WERI-Rb-1 (cell line): ENCODE measurements at places on chromosomes 7 and 10.
A peak's percentile ranks its signal among the peaks of the same experiment; 100 is the strongest.

DNA sequence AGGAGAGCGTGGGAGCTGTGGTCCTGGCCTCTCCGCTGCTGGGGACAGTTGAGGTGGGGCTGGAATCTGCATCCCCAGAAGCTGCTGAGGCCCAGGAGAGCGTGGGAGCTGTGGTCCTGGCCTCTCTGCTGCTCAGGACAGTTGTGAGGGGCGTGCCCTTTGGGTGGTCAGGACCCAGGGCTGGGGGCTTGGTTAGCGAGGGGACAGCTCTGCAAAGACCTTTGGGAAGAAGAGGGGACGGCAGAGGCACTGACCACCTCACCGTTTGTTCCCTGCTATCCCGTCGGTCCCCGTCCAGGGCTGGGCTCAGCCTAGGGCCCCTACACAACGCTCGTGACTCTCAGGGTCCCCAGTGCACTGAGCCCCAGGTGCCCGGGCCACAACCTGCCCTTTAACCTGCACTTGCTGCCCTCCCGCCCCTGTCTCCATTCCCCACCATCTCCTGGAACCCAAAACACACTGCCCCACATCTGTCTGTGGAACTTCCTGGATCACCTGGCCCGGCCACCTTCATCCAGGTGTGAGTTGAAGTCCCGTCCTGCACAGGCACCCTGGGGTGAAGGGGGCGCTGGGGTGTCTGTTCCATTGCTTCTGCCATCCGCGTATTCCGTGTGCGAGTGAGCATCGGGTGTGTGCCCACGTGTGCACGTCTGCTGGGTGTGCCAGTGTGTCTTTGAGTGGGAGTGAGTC lies 14.1 kb downstream of the FOXL3 start:
- no peak for DNase-seq

DNA sequence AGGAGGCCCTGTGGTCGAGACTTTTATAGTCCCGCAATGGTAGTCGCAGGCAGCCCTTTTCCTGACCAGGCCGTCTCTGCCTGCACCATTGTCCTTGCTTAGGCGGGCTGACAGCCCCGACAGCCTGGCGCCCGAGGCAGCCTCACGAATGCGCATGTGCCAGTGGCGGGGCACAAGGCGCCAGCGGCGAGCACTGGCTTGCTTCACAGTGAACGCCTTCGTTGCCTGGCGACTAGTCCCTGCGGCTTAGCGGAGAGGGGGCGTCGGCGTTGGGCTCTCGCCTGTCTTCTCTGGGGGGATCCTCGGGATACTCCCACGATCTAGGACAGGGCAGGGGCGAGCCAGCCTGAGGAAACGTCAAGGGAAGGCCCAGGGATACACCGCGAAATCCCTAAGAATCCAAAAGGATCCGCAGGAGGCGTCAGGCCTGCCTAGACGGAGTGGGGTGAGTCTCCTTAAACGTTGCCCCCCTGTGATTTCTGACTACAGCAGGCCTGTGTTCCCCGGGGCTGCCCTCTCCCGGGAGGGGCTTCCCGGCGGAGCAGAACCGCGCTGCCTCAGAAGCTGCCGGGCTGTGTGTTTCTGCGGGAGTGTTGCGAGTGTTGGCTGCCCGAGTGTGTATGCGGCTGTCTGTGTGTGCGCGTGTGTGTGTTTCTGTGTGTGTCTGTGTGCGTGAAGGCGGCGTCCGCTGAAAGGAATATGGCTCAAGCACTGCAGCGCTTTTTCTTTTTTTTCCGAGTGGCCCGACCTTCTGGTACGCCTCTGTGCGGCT lies 20.5 kb upstream of the ZNF273 start:
- DNase-seq = no peak

GRCh38 chr10:69649786-69650550 lies 19.9 kb downstream of the FAM241B start:
- DNase-seq = no peak

DNA sequence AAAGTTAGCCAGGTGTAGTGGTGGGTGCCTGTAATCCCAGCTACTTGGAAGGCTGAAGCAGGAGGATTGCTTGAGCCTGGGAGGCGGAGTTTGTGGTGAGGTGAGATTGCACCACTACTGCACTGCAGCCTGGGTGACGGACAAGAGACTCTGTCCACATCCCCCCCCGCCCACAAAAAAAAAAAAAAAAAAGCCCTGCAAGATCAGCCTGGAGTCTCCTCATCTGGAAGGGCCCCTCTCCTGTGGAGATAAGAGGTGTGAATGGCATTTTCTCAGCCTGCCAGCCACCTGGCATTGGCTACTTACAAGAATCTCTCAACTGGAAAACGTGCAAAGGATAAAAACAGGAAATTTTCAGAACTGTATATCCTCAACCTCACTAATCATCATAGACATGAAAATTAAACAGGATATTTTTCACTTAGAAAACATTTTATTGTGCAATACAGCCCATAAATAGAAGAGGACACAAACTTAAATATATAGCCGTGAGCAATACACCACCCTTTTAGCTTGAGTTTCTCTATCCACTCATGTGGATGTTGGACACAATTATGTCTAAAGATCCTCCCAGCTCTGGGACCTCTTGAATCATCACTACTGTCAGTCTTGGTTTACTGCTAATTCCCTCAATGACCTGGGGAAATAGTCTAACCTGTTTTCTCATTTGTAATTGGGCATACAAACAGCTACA lies 11.3 kb upstream of the TSPAN15 start:
- DNase-seq = peak; percentile 71

GRCh38 chr10:79065091-79065551 lies 3.6 kb upstream of the ZMIZ1 start:
- DNase-seq = no peak

DNA sequence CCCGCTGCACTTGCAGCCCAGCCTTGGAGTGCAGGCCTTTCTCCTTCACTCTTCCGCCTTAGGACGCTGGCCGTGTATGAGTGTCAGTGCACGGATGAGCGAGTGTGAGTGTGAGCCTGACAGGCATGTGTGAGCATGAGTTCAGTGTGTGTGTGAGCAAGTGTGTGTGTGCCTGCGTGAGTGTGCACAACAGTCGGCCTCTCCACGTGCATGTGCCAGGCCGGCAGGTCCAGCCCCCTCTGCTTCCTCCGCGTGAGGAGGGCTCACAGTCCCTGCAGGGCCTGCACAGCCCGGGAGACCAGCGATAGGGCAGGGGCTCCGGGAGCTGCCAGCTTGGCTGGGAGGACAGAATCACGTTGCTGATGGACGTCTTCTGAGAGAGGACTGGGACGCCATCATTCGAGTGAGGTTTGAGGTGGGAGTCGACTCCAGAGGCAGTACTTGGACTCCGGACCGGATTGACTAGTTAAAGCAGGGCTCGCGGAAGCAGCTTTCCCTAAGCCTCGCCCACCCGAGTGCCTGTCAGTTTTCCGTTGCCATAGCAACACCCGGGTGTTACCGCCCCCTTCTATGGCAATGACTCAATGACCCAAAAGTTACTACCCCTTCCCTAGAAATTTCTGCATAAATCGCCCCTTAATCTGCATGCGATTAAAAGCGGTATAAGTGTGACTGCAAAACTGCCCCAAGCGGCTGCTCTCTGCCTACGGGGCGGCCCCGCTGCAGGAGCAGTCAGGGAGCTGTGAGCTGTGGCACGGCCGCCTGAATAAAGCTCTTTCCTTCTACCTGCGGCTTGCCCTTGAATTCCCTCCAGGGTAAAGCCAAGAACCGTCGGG lies 19.6 kb upstream of the CFAP46 start:
- peak; percentile 85 for DNase-seq

DNA sequence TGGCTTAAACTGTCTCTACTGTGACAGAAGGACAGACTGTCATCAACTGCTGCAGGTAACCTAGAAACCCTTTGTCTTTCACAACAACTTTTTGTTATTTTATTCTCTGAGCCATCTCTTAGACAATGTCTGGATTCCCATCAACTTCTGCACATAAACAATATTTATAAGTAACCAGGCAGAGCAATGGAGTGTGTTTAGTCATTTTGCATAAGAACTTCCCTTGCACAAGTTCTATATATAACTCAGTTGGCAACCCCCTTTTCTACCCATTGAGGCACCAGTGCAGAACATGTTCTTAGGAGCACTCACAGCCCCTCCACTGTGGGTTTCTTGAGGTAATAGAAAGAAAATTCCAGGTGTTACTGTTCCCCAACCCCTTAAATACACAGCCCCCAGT lies 65.0 kb upstream of the IL6 start:
- no peak for DNase-seq

- no peak for DNase-seq
Measured at GRCh38 chr10:131656431-131656841, 244.4 kb upstream of the PPP2R2D start.

DNA sequence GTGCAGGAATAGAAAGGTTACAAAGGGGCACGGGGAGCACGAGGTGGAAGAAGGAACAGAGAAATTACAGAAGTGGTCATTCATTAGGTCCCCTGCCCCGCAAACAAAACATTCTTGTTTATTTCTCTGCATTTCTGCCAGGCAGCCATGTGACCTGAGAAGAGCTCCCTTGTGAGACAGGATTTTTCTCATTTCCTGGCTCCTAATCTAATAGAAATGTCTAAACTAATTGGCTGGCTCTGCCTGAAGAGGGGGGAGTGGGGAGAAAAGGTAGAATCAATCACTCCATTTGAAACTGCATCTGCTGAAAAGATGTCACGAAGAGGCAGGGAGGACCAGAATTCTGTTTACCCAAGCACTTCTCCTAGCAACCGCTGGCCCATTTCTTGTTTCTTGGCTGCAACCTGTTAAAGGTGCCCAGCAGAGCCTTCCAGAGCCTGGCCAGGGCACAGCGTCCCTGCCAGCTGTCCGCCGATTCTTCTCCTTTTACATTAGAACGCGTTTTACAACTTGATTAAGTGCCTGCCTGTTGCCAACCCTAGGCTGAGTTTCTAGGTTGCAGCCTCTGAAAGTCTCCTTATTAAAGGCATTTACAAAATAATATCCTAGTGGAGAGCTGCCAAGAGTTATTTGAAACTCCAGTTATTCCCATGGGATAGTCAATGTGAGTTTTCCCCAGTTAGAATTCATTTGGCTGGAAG lies 1227.6 kb downstream of the TYW1 start:
- DNase-seq = no peak

GRCh38 chr7:141586878-141587277 lies 35.7 kb downstream of the AGK start:
- DNase-seq = no peak

GRCh38 chr10:110600487-110601101 lies 33.1 kb downstream of the SMC3 start:
- DNase-seq = peak; percentile 60

DNA sequence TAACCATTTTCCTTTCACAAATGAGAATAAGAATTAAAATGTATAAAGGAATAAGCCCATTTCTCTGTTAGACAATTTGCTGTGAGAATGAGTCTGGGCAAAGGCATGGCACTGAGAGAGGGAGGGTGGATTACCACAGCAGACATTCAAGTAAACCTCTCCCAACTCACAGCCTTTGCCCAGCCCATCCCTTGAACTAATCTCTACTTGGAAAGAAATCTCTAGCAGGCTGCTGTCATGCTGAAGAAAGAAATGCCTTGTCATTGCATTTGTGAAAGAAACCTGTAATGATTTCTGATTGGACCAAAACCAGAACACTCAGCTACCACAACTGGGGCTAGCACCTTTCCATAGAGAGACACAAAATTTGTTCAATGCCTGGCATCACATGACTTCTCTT lies 39.2 kb downstream of the CH25H start:
- DNase-seq = peak; percentile 12

- no peak for DNase-seq
Measured at GRCh38 chr10:103933557-103934121, 15.7 kb upstream of the STN1 start.
